ENCODE measurements at places on chromosomes 6 and 20.

DNA sequence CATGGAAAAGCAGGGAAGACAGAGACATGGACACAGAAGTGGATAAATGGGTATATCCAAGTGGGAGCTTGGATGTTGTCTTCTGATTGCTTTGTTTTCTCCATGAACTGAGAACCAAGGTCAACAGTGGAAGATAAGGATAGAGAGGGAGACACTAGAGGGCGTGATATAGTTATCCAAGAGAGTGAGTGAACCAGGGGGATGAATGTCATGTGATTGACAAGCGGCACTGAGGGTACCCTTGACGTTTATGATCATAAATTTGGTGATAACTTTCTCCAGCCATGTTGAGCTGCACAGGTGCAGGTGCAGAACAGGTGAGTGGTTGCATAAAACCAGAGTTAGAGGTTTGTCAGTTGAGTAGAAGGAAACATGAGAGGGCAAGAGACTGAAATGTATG, 20.7 kb downstream of the EBF4 start:
- DNase-seq, result no peak

DNA sequence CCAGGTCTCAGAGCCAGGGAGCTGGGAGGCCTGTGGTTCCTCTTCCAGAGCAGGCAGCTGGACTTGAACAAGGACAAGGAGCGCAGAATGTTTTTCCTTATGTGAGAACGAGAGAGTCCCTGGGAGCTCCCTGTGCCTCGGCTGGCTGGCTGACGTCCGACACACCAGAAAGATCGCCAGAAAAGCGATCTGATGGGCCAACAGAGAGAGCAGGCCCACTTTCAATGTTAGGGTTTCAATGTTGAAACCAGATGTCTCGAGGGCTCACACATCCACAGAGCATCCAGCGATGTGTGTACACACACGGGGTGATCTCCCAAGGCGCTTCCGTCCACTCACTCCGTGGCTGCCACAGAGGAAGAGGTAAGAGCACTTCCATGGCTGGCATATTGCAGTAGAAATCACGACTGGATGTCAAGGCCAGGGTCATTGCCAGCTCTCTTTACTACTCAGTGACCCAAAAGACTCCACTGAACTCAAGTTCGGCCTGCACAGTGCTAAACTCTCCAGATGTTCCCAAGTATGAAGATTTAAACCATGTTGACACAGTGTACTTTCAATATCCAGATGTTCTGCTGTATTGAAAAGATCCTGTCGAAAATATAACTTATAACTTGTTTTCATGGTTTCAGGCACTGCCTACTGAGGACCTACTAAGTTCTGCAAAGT, 70.8 kb upstream of the FOXC1 start:
- no peak for DNase-seq

- DNase-seq, result no peak
Measured at GRCh38 chr6:12420626-12421025, 130.5 kb downstream of the EDN1 start.

DNA sequence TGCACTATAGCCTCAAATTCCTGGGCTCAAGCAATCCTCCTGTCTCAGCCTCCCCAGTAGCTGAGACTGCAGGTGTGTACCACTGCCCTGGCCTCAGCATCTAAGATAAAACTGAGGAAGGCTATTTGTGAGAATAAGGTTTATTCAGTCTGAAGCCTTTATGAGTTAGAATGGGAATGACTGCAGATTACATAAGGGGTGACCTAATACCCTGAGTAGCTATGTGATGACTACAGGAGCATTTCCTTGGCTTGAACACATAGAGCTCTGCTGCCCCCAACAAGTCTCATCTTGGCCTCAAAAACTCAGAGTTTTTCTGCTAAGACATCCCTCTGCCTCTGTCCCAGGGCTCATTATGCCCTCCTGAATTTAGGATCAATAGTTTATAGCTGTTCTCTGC, 7.6 kb downstream of the GSS start:
- no peak for DNase-seq

- peak; percentile 68 for DNase-seq
Measured at GRCh38 chr6:11412011-11412424, 125.5 kb upstream of the TMEM170B start.

- DNase-seq, result no peak
Measured at GRCh38 chr6:129624488-129624887, 85.5 kb downstream of the ARHGAP18 start.

DNA sequence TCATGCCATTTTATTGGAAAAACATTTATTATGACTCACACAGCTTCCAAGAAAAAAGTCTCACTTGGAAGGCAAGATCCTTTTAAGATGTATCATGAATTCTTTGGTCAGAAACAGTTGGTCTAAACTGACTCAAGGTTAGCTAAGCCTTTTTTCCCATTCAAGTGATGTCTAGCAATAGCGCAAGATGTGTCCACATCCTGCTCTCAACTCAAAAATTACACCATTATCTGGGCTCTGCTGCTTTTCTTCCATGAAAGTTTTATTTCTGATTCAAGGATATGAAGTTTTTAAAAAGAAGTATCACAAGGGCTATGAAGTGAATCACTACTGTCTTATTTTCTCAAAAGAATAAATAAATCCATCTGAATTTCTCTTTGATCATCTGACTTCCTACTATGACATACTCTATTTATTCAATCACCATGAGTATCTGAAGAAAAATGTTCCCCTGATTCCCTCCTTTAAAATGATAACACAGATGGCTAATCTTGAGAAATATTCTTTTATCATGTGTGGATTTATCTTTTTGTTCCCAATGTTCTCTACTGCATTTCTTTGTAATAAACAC, 139.2 kb downstream of the AHI1 start:
- DNase-seq, result no peak

DNA sequence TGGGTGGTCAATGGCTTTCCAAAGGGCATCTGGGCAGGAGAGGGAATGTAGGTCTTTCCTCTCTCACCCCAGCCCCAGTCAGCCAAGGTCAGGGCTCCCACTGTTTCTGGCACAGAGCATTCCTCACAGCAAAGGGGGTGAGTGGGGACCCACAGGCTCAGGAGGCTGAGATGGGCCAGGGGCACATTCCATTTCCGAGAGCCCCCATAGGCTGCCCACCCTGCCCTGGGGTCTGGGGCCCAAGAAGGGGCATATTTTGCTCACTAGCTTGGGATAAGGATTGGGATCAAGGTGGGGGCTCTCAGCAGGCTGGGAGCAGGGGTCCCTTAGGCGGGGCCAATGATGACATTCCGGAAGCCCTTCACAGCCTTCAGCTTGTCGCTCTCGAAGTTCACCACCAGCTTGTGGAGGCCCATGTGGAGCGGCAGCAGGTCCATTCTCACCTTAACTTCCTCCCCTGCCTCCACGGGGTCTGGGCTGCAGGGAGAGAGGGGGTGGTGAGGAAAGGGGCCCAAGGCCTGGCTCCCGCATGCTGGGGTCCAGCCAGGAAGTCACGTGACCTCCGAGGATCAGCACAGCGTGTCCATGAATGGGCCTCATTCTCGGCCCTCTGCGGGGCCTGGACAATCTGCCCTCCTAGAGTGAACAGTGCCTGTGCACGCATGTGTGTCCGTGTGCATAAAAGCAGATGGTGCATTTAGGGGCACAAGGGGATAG, 35.0 kb downstream of the TGM2 start:
- DNase-seq, result no peak

DNA sequence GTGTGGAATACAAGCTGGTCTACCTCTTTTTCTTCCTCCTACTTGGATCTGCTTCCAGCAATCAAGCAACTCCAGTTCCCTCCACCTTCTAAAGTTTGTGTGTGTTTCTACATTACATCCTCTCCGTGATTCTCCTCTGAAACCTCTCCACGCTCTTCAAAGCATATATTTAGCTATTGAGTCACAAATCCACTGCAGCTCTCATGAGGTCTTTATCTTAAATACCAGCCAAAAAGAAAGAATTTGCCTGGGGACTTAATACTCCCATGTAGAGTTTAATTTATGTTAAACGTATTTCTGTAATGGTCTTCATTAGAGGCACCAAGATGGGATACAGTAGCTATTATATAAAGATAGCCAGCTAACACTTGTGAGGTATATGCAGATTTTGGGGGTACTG, 78.7 kb downstream of the FOXC1 start:
- no peak for DNase-seq

DNA sequence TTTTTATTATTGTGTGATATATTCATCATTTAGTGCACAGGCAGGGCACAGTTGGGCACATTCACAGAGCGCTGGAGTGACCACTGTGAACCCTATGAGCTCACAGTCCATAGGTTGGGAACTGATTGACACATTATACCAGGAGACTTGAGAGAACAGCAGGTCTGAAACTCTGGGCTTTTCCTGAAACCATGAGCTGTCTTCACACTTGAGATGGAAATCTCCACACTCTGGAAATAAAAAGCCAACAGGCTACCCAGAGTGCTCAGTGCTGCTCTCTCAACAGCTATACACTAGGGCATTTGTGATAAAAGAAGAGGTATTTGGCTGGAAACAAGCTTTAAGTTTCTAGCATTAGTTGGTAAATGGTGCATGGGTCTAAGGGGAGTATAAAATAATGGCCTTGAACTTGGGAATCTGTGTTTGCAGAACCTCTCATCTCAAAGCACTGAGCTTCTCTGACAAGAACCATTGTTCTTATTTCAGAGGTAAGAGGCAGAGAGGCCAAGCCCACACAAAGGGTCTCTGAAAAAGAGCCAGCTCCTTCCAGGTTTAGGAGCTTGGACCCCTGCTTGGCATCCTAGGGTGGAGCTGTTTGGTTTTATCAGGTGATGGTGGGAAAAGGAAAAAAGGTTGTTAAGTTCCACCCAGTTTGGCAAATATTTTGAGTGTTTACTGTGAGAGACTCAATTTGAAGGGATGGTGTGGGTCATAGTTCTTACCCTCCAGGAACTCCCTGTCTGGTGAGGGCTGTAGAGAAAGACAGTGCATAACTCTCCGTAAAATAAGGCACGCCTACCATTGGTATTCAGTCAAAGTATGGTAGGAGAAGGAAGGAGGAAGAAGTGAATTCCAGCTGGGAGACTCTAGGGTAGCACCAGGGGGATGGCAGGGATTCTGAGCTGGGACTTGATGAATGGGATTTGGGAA, 14.5 kb downstream of the CHMP4B start:
- DNase-seq, result no peak

DNA sequence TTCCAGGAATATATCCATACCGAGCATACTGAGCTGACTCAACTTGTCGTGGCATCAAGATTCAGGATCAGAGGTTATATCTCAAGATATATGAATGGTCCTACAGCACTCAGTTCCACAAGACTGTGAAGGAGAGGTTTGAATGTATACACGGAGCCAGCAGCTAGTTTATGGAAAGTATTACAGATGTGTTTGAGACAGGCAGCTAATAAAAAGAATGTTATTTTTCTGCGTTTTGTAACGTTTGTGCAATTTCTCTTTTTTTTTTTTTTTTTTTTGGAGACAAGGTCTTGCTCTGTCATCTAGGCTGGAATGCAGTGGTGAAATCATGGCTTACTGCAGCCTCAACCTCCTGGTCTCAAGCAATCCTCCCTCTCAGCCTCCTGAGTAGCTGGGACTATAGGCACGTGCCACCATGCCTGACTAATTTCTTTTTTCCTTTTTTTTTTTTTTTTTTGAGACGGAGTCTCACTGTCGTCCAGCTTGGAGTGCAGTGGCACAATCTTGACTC, 3.4 kb upstream of the FAM110A start:
- DNase-seq, result peak; percentile 77

GRCh38 chr6:25874118-25874517, at the start of gene SLC17A3:
Gene SLC17A3 (minus strand): TSS chr6:25874243. CDS start chr6:25868387, 5,856 bp downstream.
- DNase-seq, result no peak

GRCh38 chr6:2855061-2855519, 13.4 kb upstream of the SERPINB1 start:
- no peak for DNase-seq

DNA sequence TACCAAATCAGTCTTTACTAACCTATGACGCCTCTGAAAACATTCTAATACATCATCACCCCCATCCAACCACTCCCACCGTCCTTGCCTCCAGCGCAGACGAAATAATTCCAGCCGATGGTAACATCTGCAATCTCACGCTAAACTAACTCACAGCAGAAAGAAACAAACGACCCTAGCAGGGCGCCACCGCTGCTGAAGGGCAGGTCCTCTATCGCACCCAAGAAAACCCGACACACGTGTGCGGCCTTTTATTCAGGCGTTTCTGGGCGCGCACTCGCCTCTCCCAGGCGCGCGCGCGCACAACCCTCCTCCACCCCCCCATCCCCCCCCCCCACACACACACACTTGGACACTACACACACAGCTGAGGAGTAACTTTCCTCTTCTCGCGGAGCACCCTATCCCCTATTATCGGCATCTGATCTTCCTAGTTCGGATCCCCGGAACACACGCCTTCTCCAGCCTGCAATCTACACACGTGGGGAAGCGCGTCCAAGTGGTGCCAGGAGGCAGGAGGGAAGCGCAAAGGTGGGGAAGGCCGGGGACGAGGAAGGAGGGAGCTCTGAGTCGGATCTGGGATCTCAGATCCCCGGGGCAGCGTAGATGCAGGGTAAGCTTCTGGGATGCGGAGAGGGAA, 1.4 kb downstream of the GFOD1 start:
- DNase-seq, result peak; percentile 41

DNA sequence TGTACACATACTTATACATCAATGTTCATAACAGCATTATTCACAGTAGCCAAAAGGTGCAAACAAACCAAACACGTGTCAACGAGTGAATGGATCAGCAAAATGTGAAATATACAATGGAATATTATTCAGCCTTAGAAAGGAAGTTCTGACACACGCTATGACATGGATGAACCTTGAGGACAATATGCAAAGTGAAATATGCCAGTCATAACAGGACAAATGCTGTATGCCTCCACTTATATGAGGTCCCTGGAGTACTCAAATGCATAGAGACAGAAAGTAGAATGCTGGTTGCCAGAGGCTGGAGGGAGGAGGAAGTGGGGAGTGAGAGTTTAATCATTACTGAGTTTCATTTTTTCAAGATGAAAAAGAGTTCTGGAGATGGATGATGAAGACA, 37.8 kb upstream of the IGF2R start:
- no peak for DNase-seq

GRCh38 chr6:100701728-100702127, 179.4 kb downstream of the ASCC3 start:
- no peak for DNase-seq

- no peak for DNase-seq
Measured at GRCh38 chr6:84597238-84597875, 167.0 kb downstream of the TBX18 start.

DNA sequence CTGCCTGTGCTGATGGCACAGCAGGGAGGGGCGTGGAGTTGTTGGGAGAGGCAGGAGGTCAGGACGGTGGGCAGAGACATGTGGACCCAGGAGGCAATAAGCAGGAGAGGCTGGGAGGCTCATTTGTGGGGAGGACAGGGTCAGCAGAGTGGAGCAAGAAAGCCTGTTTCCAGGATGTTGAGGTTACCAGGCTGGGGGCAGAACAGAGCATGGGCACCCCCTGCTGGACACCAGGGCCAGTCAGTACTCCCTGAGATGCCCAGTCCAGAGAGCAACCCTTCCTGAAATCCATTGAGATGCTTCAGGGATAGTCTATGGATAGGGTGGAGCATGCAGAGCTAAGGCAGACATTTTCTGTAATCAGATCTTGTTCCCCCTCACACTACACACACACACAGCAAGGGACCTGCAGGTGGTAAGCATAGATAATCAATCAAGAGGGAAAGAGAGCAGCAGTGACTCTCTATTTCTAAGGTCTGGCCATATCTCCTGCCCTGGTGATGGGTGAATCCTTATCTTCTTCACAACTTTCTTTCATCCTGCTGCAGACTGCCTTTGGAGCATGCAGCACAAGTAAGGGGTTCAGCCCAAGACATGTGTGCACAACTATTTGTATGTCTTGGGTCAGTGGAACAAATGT, 41.7 kb downstream of the MOCS1 start:
- peak; percentile 15 for DNase-seq
